ENCODE measurements at places on chromosomes 12 and 14.

DNA sequence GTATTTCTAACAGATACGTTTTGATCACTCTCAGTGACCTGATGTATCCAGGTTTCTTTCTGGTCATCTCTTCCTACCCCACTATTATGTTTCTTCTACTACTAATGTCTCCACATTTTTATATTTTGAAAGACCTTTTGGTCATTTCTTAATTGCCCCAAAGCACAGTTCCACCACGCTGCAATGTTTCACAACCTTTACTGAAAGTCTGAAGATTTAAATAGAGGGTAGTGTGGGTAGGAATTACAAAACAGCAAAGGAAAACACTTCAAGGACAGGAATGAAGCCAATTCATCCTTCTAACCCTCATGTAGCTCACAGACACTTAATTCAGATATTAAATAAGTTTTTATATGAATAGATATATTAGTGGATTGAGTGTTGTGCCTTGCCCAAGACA is 36.1 kb upstream of the SLC16A7 start:
- DNase-seq = no peak

DNA sequence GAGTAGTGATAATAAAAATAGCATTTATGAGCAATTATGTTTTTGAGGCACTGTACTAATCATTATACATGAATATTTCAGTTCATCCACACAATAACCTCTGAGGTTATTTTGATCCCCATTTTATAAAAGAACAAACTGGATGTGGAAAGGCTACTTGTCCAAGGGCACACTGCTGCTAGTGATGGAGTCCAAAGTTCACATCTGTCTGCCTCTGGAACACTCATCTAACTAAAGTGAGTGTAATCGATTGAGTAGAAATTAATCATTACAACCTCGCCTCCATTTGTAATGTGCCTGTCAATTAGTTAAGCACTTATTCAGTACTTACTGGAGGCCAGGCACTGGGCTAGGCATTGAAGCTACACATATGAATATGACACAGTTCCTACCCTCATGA is 55.4 kb downstream of the TMEM260 start:
- DNase-seq = no peak

- no peak for DNase-seq
Observed at GRCh38 chr14:102930138-102930752, 7.8 kb downstream of the AMN start.

DNA sequence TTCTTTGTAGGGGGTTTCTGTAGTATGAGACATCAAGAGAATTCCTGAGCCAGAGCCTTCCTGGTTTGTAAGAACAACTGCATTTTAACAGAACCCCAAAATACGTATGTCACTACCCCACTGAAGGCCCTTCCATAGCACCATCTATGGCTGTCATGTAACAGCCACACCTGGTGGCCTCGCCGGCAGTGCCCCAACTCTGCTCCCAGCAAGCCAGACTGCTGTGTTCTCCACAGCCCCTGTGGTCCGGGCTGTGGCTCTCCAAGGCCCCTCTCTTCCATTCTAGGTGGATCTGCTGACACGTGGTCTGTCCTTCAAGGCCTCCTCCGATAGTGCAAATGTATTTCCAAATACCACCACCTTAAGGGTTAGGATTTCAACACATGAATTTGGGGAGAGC is 9.9 kb upstream of the PPP1R13B start:
- DNase-seq = no peak

GRCh38 chr12:3049611-3050249 is 27.4 kb upstream of the TSPAN9 start:
- no peak for DNase-seq

DNA sequence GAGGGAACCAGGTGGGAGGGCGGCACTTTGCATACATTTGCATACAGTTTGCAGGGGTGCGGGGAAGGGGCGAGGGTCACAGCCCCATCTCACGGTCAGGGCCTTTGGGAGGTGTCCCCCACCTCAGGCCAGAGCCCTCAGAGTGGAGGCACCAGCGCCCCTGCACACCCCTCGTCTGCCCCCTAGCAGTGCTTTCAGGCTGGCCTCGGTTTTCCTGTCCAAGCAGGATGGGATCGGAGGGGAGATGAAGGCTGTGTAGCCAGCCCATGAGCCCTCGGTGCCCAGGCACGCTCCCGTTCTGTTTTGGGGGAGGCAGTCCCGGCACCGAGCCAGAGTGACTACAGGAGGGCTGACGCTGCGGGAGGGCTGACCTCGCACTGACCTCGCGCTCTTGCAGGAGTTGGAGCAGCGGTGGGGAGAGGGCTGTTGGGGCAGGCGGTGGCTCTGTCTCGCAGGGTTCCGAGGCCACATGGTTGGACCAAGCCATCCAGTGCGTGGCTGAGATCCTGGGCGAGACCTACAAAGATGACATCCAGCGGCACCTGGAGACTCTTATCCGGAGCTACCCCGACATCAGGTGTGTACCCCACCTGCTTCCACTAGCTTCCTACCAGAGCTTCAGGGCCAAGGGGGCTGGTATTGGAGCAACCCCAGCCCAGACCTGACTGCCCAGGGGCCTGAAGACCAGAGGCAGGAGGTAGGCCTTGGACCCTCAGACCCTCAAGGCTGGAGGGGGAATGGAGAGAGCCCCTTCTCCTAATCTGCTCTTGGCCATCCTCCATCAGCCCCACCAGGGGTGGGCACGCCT is 13.6 kb downstream of the EXOC3L4 start:
- no peak for DNase-seq

GRCh38 chr14:89027097-89027740 is 202.8 kb downstream of the TTC8 start:
- peak; percentile 12 for DNase-seq

DNA sequence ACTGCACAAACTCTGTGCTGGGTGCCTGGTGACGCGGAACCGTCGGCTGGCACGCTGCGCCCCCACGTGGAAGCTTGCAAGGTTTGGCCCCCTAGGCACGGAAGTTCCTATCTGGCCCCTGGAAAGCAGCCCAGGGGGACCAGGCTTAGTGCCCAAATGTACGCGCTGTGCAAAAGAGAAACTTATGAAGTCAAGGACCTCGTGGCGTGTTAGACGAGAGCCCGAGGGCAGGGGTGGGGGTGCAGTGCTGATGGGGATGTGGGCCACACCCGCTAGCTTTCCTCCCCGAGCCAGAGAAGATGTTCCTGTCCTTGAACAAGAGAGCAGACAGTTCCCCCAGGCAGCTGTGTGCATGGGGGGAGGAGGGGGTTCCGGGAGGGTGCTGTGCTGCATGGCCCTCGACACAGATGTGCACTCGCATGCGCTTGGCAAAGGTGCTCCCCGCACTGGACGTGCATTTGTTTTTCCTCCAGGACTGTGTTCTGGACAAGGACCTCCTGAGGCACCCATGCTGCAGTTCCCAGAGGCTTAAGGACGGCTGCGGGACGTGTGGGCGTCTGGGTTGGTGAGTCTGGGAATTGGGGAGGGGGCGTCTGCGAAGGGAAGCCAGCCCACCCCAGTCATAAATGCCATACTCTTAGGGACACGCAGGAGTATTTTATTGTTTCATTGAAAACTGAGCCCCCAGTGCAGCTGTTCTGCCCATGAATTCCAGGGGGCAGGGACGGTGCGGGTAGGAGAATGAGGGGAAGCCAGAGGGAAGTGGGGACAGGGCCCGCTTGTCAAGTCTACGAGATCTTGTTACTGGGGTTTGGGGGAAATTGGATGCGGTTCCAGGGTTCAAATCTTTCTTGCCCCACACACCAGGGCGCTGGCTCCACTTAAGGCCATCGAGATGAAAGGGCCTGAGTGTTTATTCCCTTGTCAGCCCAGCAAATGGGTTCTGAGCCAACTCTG is 80.0 kb downstream of the NTF3 start:
- no peak for DNase-seq

DNA sequence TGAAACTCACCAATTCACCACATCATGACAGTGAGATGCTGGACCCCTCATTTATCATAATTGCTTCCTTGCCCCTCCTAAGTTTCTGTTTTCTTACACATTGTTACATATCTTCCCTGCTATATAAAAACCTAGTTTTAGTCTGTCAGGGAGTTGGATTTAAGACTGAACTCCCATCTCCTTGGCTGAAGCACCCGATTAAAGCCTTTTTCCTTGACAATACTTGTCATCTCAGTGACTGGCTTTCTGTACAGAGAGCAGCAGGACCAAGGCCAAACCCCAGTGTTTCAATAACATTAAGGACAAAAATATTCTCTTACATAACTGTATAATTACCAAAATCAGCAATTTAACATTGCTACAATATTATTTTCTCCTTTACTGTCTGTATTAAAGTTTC is 928.4 kb downstream of the TMTC2 start:
- DNase-seq = no peak

- DNase-seq = no peak
Observed at GRCh38 chr12:39840422-39840821, 220.8 kb upstream of the ABCD2 start.

All from hippocampal formation (tissue), 2 donors.